ENCODE measurements at places on chromosomes 2 and 18.

GRCh38 chr2:181978351-181979150, 7.1 kb upstream of the PPP1R1C start:
- no peak for DNase-seq

DNA sequence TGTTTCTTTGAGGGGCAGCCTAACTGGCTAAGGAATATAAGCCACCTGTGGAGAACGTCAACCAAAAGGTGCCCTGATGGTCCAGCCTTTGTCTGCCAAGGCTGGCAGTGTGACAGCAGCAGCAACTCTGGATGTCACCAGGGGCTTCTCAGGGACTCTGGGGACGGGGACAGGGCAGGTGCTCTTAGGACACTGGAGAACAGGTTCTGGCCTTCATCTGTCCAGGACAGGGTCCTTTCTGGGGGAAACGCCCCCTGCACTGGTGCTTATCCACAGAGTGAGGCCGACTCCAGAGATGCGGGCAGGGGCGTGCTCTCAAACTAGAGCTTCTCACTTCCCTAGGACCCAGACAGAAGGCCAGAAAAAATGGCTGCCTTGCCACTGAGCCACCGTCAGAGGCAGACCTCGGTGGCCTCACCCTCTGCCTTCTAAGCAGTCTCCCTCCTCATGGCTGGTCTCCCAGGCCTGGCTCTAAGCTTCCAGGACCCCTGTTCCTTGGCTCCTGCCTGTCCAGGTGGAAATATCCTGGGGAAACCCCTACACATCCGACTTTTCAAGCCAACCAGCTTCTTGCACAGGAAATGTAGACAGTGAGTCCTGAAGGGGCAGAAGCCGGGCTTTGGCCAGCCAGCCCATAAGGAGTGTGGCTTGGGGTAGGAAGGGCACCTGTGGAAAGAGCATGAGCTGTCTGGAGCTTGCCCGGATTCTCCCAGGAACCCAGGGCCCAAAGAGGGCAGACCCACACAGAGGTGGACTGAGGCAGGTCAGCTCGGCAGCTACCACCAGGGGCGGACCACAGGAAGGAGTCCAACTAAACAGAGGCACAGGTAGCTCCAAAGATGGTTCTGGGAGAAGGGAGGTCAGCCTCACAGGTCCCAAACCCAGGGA, 11.3 kb upstream of the SFXN5 start:
- DNase-seq = no peak

GRCh38 chr2:236295481-236295880, 31.3 kb upstream of the ASB18 start:
- no peak for DNase-seq

DNA sequence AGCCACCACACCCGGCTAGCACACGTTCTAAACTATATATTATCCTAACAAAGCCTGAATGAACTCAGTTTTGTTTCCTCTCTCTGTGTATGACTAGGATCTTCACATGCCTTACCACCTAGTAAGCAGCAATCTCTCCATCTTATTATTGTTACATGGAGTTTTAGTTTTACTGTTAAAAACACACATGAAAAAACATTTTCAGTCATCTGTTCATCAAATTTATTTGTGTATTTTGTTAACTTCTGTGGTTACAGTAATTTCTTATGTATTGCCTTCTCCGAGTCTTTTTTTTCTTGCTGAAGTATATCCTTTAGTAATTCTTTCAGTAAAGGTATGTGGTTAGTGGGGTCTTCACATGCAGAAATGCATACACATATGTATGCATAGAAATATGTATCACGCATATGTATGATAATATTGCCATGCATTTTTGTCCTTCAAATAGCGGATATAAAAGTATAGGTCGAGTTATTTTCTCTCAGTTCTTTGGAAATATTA, 31.4 kb downstream of the ANO7 start:
- no peak for DNase-seq

DNA sequence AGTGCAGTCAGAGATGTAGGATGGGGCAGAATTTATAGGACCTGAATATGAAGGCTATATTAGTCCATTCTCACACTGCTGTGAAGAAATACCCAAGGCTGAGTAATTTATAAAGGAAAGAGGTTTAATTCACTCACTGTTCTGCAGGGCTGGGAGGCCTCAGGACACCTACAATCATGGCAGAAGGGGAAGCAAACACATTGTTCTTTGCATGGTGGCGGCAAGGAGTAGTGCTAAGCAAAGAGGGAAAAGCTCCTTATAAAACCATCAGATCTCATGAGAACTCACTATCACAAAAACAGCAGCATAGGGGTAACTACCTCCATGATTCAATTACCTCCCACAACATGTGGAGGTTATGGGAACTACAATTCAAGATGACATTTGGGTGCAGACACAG, 76.8 kb upstream of the MSTN start:
- DNase-seq = no peak

GRCh38 chr2:176729706-176730569, 460.7 kb downstream of the MTX2 start:
- no peak for DNase-seq

DNA sequence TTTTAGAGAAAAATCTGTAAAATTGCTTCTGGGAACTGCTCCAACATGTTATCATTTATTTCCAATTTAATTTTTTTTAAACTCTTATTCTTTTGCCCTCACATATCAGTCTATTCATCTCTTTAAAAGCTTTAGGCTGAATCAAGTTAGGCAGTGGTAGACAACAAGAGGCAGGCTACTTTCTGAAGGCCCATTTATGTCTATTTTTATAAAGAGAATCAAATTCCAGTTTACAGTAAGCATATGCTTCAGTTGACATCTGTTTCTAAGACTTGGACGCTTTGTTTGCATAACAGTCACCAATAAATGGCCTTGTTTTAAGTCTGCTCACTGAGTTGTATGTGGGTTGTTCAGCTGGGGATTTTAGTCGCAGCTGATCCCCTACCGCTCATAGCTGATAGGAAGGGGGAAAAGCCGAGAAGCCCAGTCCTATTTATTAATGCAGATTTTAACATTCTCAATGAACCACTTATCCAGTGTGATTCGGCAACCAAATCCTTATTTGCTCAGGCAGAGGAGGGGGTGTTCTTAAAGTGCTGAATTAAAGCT, 260.4 kb upstream of the SIX3 start:
- DNase-seq = no peak

DNA sequence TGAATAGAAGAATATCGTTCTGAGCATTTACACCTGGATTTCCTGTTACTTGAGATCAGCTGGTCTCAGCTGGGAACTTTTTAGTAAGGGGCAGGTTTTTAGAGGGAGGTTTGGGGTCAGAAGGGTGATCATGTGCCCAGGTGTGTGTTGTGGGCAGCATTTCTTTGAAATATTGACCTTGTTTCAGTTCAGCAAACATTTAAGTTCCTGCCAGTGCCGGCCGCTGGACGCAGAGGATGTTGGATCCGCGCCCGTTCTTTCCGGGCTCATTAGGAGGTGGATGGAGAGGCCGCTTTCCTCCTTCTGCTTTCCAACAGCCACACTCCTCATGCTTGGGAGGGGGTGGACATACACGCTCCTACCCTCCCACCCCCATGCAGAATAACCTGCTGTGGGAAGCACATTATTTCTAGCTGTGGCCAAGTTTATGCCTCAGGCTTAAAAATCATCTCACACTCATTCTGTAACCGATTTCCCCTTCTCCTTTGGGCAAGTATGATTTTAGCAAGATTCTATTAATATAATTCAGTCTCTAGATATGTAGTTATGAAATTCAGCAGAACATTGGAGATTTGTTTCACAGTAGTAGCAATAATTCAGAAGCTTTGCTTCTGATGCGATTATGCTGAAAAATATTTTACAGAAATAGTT, 131.4 kb downstream of the ZNF236 start:
- DNase-seq = no peak

- DNase-seq = no peak
Observed at GRCh38 chr2:18232731-18233438, 327.6 kb downstream of the RDH14 start.

GRCh38 chr2:176380341-176380740, 111.1 kb downstream of the MTX2 start:
- no peak for DNase-seq

DNA sequence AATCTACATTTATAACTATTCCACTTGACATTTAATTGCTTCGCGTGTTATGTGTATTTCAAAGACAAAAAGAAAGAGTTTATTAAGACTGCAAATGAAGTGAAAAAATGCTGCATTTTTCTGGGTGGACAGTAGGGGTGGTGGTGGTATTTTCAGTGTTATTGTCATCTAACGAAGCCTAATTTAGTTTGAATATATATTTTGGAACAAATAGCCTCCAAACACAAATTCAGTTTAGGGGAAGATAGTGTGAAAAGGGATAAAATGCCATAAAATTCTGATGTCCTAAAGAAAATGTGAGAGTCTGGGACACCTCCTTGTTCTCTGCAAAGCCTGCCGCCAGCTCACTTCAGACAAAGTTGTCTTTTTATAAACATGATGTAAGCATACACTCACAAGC, 425.1 kb downstream of the NRXN1 start:
- no peak for DNase-seq

DNA sequence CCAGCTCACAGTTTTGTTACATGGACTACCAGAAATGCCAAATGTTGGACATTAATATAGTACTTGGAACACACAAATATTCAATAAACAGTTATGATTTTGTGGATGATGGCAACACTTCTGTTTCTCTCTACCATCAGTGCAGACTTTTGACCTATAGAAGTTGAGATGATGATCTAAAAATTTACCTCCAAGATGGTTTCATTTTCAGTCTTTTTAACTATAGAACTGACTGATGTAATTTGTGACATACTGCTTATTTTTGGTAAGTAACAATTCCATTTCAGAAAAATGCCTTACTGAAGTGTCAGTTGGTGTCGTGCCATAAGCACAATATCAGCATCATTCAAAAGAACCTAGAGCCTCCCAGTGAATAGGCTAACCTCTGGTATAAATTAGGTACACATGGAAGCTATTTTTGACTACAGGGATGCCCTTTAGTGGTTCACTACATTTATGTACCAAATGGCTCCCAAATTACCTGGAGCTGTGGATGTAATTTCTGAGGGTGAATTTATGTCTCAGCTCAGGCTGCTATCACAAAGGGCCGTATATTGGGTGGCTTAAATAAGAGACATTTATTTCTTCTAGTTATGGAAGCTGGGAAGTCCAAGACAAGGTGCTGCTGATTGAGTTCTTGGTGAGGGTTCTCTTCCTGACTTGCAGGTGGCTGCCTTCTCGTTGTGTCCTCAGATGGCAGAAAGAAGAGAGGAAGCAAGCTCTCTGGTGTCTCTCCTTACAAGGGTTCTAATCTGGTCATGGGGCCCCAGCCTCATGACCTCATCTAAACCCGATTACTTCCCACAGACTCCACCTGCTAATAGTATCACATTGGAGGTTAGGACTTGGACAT, 66.5 kb downstream of the ALPK2 start:
- DNase-seq = no peak
